DMS79 treated with DMSO at 0.1 percent for 48 hours (cell line): ENCODE measurements at places on chromosomes 12 and 14.

DNA sequence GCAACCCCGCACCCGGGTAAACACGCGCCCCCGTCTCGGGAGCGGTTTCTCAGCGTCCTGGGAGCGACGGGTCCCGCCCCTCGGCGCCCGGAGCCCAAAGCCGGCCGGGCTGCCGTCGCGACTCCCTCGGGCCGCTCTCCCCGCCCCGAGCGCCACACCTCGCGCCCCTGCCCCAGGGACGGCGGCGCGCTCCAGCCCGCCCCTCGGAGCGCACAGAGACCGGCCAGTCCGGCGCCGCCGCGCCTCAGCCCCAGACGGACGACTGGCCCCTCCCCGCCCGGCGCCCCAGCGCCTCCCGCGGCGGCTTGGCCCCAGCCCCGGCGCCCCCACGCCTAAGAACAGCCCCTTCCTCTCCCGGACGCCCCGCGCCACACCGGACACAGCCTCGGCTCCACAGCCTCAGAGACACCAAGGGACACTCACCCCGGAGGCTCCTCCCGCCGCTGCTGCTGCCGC lies 411 bp downstream of the BTBD7 start:
- peak; percentile 45 for DNase-seq

DNA sequence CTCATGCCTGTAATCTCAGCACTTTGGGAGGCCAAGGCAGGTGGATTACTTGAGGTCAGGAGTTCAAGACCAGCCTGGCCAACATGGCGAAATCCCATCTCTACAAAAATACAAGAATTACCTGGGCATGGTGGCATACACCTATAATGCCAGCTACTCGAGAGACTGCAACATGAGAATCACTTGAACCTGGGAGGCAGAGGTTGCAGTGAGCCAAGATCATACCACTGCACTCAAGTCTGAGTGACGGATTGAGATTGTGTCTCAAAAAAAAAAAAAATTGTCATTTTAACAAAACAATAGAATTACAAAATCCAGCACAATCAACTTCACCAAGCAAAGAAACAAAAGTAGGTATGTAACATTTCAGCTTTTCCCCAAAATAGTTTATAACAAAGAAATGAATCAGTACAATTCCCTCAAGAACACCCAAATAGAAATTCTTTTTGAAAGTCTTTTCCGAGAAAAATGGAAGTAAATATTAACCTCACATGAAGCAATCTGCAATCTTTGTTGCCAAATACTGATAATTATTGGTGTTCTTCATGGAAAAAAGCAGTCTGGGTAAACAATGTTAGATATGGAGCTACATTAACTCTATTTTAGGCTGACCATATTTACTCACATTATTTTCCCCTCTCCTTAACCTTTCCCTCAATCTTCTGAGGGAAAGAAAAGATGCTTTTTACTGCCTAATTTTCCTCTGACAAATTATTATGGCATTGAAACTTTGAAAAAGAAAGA lies 165.9 kb upstream of the ATF7IP start:
- no peak for DNase-seq

DNA sequence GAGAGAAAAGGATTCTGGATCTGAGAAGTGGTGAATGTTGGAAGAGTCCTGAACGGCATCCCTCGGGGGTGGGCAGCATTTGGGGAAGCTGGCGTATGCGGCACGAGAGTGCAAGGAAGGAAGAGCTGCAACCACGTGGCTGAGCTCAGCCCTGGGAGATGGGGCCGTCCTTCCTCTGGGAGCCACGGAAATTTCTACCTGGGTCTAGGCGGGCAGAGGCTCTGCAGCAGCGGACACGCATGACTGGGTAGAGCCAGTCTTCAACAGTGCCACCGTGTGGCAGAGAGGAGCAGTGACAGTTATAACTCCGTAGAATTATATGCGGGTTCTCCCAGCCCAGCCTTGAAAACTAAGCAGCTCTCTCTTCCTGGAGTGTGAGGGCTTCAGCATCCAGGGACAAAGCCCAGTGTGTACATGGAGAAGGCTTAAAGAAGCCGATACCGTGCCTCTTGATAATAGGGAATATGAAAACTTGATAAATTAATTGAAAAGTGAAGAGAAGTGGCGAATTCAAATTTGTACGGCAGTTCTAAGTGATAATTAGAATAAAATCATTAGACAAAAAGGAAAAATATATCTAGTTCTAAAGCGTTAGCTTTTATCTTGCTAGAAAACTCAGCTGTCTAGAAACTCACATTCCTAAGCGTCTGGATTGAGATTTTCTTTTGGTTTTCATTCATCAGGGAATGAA lies 82.9 kb upstream of the STXBP6 start:
- no peak for DNase-seq

GRCh38 chr12:12628013-12628412 lies 16.3 kb downstream of the CREBL2 start:
- DNase-seq, result no peak

DNA sequence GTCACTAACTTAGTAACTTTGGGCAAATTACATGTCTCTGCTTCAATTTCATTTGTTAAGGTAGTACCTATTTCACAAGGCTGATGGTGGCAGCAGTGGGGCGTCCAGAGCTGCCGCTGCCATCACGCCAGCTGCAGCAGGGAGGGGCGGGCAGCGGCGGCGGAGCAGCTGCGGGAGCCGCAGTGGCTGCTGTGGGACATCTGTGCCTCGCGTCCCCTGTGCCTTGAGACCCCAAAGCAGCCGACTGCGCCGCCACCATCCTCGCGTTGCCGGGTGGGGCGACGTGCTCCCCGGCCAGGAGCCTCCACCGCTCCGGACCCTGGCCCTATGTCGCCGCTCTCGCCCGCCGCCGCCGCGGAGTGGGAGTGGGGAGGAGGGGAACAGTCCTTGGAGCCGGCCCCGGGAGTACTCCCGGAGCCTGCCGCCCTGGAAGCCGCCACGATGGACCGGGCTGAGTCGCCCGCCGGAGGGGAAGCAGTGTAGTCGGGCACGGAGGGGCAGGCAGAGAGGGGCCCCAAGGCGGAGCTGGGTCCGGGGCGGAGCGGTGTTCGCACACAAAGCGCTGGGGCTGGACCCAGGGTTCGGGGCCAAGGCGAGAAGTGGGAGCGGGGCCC lies 51.4 kb downstream of the A2M start:
- DNase-seq, result peak; percentile 63

DNA sequence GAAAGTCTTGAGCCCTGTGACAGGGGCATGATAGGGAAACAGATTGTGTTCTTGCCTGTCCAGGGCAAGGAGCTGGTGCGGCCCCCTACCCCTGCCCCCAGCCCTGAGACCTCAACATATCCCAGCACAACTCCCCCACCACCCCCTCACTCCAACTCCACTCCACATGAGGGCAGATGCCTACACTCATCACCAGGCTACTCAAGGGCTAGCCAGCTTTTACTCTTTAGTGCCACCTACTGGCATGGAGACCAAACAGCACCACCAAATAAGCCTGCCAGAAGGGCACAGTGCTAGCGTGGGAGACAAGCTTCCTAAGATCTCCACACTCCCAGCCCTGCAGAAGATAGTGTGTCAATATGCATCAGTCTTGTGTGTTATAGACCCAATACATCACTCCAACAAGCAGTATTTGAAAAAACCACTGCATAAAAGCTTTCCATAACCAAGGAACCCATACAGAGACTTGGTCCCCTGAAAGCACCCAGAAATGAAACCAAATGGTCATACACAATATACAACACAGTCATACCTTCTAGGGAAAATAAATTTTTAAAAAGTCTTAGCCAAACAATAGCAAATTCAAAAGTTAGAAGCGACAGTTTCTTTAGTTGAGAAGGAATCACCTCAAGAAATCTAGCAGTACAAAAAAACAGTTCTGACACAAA lies 154.4 kb downstream of the KCNK10 start:
- no peak for DNase-seq

GRCh38 chr12:19712041-19712440 lies 272.7 kb downstream of the AEBP2 start:
- no peak for DNase-seq

GRCh38 chr14:93879362-93879983 lies 47.7 kb upstream of the FAM181A start:
- DNase-seq, result peak; percentile 31

GRCh38 chr14:80930095-80930494 lies 11.4 kb downstream of the CEP128 start:
- no peak for DNase-seq

GRCh38 chr14:73140811-73141323 lies 4.6 kb downstream of the PSEN1 start:
- no peak for DNase-seq

DNA sequence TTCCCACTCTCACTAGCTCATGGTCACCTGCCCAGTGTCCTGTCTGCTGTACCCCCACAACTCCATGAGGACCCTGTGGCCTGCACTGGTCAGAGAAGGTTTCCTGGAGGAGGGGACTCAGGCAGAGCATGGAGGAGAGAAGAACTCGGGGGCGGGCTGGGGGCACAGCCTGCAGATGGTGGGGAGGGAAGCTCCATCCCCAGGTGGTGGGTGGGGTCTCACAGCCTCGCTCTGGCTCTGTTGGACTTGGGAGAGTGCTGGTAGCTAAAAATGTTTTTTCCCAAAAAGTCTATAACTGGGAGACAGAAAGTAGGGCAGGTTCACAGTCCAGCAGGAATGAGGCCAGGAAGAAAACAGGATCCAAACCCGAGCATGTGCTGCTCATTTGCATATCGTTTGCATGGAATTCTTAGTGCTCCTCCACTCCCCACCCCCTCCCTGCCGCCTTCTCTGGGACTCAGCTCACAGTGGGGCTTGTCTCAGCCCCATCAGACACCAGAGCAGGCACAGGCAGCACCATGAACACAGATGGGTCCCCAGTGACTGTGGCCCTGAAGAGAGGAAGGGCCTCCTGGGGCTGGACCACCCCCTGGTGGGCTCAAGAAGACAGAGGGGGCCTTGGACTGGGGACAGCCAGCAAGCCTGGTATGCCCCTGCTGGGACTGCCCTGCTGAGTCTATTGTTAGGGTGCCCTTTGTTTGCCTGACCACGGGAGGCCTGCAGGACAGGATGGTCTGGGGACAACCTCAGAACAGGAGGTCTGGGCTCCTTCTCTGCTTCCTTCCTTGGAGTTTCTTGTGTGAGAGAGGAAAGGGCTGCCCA lies 67.0 kb upstream of the SFSWAP start:
- DNase-seq, result no peak

DNA sequence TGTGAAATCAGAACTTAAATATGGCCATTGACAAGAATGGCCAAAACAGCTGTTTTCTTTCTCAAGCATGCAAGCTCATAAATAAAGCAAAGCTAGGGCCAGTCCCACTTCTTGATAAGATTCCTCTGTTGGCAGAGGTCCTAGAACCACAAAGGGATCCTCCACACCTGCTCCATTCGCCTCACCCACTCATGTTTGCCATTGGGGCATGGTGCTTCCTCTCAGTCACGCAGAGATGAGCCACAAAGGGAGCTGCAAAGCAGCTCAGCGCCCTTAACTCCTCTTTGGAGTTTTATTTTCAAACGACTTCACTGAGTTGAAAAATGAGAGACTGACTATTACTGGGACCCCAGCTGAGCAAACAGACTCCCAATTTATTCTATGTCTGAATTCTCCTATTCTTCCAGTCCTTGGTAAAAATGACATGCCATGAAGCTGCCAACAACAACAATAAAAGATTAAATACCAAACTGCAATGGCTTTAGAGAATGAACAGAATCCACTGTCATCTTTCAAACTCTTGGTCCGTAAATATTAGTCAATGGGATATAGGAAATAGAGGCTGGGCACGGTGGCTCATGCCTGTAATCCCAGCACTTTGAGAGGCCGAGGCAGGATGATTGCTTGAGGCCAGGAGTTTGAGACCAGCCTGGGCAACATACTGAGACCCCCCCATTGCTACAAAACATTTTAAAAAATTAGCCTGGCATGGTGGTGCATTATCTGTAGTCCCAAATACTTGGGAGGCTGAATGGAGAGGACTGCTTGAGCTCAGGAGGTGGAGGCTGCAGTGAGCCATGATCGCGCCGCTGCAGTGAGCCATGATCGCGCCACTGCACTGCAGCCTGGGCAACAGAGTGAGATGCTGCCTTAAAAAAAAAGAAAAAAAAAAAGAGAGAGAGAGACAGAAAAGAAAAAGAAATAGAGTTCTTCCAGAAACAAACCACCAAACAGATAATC lies 16.4 kb downstream of the MANSC1 start:
- peak; percentile 99 for DNase-seq

GRCh38 chr14:29927376-29928116 lies at the start of gene PRKD1:
PRKD1 (minus strand) TSS chr14:29927847.
- peak; percentile 63 for DNase-seq

DNA sequence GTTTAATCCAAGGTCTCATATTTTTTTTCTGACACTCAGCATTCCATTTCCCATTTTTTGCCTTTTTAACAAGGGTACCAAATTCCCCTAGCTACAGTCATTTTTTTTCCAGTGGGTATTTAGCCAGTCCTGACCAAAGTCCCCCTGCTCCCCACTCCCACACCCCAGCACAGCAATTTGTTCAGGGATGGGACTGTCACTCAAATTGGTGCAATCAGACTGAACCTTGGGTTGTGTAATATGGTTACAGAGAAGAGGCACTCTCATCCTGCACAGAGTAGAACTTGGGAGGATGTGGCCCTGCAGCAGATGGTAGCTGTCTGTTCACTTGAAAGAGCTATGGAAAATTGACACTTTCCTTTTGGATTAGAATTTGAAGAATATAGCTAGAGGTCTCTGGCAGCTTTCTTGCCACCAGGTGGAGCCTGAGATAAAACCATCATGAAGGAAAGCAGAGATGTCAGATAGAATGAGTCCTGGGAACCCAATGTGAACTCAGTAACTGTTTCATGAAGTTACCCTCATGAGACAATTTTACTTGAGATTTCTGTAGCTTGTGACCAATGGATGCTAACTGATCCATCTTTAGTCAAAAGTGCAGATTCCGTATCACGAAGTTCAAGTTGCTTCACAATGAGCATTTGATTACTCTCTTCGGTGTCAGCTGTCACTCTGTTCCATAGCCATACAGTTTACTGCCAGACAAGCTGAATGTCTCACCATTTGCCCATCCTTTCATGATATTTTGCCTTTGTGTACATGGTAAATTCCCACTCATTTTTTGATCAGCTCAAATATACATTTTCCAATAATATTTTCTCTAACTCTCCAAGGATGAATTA lies 394.0 kb upstream of the SYT1 start:
- DNase-seq, result no peak

- DNase-seq, result no peak
Observed at GRCh38 chr14:98847521-98848468, 424.2 kb downstream of the BCL11B start.

GRCh38 chr14:20956376-20956976 lies 1.2 kb downstream of the RNASE2 start:
- no peak for DNase-seq

DNA sequence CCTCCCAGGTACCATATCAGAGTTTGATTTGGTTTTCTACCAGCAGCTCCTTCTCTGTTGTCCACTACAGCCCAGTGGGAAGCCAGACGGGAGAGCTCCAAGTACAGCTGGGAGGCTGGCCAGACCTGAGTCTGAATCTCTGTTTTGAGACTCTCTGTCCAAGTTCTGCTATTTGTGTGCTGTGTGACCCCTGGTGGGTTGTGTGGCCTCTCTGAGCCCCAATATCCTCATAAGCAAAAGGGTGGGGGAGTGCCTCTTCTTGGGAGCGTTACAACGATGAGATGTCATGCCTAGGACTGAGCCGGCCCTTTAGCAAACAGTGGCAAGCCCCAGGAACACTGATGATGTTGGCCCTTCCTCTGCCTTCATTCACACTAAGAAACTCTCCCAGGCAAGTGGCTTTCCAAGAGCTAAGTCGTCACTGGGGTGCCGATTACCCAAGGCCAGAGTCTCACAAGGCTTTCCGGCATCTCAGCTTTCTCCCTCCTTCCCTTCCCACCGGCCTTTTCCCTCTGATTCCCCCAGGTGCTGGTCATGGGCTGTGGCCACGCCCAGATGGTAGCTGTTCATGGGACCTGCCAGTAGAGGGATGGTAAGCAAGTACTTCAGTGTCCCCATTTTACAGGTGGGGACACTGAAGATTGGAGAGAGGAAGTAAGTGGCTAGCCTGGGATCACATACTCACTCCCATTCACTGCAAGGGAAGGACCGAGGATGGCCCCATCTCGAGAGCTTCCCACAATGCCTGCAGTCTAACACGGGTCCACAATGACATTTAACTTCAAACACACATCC lies 47.7 kb downstream of the BCL11B start:
- DNase-seq, result no peak
